ENCODE measurements at places on chromosomes 2 and 18. TPM values are rescaled to one million over a fixed set of nuclear protein-coding genes. Genes with fewer than 3 reads are reported as not detected.

LRRC30 gene
- total RNA-seq: not detected

HOXD1 gene
- 11.1 TPM for total RNA-seq

MYO7B gene
- total RNA-seq: 0.78 TPM

- no peak for DNase-seq
These were observed 270.7 kb upstream of the THUMPD2 start for GRCh38 chr2:40049781-40050180.

DNA sequence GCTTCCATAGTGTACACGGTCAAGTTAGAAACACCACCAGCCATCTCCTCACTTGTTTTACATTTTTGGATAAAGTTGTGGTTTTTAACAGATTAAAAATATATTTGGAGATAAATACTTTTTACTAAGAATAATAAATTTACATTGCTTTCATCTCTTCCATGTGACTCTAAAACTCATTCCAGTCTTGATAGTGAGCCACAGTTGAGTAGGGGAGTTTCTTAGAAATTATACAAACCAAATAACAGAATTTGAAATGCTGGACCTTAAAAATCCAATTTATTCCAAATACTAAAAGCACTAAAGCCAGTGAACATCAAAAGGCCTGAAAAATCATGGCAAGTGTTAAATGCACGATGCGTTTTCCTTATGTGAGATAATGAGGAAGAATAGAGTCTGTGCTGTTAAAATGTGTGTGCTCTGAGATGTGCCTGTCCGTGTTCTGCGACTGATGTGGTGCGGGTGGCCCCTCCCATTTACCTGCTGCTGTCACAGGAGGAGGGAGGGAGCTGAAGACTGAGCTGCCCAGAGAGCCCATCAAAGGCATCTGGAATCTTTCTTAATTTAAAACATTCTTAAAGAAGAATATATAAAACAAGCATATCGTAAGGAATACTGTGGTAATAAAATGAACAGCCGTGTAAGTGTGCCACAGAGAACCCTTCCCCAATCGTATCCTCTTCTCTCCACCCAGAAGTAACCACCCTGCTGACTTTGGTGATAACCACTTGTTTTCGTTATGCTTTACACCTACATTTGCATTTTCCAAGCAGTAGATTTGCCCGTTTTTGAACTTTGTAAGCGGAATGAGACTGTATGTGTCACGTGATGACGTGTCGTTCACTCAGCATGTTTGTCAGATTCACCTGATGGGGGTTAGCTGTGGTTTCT, 57.0 kb upstream of the TXNDC2 start:
- DNase-seq: no peak

DNA sequence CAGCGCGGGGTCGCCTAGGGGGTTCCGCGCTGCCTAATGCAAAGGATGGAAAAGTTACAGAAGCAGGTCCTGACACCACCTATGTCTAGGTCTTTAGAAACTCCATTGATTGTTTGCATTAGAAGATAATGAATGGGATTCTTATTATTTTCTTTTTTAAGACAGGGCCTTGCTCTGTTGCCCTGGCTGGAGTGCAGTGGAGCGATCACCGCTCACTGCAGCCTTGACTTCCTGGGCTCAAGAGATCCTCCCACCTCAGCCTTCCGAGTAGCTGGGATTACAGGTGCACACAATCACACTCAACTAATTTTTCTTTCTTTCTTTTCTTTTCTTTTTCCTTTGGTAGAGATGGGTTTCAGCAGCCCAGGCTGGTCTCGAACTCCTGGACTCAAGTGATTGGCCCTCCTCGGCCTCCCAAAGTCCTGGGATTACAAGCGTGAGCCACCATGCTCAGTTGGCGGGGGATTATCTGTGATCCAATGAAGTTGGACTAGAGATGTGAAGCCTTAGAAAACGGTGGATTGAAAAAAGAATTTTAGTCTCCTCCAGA, 761 bp upstream of the IDH1 start:
- DNase-seq: no peak

DNA sequence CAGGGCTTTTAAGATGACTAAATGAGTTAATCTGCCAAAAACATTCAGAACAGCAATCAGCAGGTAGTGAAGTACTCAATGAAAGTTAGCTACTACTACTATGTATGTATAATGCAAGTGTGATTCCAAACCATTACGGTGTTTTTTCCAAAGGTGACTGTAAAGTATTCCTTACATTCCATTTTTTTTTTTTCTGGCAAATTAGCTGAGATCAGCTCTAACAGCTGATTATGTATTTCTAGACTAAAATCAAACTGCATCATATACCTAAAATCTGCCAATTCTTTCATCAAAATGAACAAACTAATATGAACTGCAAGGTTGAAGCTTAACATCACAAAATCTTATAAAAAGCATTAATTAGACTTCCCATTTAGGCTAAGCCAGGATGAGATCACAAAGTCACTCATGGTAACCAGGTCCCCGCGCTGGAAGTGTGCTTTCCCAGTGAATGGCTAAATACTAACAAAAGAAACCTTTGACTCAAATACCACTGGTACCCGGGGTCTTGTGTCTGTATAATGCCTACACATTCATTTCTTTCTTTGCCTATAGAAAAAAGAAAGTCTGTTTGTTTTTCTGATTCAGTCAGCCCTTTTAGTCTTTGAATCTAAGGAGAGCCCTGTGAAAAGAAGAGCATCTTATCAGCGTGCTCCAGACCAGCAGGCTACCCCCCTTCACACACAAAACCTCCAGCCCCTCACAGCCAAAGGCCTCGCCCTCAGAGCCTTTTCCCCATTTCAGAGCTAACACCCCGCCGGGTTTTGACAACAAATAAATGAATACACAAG, 88.3 kb downstream of the RBMS1 start:
- no peak for DNase-seq

DNA sequence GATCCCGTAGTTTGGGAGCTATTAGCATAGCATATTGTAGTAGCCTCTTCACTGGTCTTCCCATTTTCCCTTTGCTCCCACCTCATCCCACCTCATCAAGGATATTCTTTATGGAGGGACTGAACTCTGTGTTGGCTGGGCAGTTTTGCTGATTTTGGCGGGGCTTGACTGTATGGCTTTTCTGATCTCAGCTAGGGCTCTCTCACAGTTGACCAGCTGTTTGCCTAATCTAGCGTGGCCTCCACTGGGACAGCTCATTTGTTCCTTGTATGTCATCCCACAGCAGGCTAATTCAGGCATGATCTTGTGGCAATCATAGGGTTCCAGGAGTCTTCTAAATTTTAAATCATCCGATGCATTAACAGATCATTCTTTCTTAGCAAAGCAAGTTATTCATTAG, 30.2 kb upstream of the MTX2 start:
- DNase-seq: no peak

ASIC4 gene
- 0.13 TPM for total RNA-seq

DNA sequence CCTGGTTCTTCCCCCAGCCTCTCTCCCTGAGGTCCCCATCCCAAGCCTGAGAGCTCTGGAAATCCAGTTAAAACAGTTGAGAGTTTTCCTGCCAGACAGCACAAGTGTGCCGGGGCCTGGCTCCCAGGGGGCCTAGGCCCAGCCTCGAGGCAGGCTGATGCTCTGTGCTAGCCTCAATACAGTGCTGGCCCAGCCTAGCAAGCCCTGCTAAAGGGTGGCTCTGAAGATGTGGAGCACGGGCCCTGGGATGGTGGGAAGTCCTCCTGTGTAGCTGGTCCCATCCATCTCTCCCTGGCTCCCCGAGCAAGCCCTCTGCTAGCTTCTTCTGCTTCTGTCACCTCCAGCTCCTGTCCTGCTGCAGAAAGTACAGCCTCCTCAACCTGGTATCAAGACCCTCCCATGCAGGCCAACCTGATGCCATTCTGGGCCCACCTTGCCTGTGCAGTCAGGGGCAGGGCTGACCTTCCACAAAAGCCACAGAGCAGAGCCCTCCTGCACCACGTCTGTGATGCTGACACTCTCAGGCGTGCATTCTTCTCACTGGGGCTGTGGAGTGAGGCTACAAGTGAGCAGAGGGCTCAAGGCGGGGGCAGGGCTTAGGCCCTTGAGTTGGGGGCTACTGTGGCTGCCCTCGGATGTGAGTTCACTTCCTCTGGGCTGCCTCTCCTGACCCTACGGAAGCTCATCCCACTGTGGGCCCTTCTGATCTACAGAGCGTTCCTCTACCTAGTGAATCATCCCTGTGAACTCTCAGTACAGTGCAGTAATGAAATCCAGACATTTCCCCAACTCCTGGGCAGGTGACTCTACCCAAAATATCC, 60.1 kb upstream of the LAPTM4A start:
- no peak for DNase-seq

- DNase-seq: no peak
These were observed 18.0 kb downstream of the REL start for GRCh38 chr2:60899230-60899891.

DNA sequence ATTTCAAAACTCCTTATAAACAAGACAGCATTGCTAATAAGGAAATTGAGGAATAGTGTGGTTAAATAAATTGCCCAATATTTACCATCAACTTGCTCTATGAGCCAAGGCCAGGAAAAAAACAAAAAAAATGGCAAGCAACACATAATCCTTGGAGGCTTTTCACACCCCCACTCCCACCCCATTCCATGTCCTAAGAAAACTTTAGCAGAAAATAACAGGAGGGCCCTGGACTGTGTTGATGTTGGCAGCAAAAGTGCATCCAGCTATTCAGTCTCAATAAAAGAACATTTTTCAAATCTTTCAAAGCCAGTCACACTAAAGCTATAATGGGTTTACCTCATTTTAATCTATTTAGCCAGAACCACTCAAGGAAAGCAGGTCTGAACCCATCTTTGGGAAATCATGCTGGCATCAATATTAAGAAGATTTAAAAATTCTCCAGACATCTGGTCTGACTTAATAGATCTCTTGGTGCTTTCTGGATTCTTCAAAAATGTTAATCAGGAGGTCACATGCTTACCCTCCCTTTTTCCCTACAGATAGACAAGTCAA, 34.6 kb upstream of the STK17B start:
- DNase-seq: no peak
